Nucleus accumbens (tissue), 56 donors: ENCODE measurements at places on chromosomes 12 and 14.

DNA sequence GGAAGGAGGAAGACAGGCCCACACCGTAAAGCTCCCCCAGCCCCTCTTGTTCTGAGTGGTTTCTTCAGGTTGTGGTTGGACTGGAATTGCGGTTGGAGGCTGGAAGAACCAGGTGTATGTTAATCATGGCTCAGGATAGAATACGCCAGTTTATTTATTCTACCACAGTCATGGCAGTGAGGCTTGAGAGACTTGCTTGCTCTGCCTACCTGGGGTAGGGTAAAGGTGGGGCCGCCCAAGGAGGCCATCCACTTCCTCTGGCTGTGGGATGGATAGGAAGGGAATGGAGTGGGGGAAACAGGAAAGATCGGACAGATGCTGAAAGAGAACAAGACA is 8.1 kb downstream of the SHMT2 start:
- no peak for DNase-seq

DNA sequence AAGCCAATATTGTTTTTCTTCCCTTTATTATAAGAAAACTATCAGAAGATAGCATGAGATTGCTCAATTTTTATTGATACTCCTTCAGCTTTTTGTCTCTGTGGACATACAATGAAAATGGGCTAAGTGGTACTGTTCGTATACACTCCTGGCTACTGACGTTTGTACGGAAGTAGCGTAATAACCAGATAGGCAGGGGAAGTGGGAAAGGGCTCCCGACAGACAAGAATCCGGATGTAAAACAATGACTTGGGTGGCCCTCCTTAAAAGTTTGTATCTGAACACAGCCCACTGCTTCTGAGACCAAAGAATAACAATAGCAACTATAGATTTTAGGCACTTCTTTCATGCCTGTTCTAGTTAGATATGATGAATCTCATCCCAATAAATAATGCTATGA is 99.6 kb downstream of the RPS6KA5 start:
- no peak for DNase-seq

DNA sequence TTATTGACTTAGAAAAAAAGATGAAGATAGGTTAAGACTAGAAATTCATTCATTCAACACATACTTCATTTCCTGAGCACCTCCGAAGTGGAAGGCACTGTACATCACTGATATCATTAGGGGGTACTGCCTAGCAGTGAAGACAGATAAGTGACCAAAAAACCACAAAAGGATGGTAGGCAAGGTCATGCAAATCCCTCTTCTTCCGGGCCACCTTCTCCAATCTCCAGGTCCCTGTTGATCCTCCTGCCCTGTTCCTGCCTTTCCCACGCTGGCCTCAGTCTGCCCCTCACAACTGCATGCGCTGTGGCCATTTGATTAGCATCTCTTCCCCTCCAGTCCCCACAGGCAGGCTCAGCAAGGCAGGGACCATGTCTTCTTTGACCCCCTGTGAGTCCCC is 60.8 kb downstream of the SETD3 start:
- no peak for DNase-seq

- DNase-seq = no peak
Observed at GRCh38 chr12:40215982-40216381, 8.8 kb upstream of the LRRK2 start.

DNA sequence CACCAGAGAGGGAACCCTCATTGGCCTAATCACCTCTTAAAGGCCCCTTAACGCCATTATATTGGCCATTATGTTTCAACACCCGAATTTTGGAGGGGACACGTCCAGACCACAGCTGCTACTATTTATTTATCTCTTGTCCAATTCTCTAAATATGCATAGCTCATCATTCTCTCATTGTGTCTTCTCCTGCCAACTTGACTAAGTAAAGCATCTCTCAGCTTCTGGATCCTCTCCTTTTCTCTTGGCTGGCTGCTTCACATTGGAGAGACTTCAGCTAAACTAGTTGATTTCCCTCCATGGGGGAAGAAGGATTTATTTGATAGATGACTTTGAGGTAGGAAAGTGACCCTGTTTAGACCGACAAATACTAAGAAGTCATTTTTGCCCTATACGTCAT is 120.4 kb upstream of the KRR1 start:
- no peak for DNase-seq

GRCh38 chr14:101707068-101707842 is 54.3 kb upstream of the PPP2R5C start:
- peak; percentile 34 for DNase-seq

DNA sequence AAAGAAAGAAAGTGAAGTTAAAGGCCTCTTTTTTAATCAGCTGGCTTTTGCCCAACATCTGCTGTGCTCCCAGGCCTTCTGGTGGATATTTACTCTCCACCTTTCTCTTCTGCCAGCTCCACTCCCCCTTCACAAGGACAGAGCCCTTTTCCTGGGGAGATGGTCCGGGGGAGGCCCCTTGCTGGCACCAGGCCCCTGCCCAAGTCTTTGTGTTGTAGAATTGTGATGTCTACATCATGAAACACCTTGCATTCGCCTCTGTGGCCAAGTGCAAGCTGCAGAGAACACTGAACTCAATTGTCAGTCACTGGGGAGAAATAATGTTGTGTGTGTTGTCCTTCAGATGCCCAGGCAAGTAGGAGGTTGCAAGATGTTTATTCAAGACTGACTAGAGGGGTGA is 150.3 kb downstream of the DPF3 start:
- no peak for DNase-seq

GRCh38 chr14:68569970-68570409 is 222.9 kb downstream of the ZFP36L1 start:
- DNase-seq = no peak

DNA sequence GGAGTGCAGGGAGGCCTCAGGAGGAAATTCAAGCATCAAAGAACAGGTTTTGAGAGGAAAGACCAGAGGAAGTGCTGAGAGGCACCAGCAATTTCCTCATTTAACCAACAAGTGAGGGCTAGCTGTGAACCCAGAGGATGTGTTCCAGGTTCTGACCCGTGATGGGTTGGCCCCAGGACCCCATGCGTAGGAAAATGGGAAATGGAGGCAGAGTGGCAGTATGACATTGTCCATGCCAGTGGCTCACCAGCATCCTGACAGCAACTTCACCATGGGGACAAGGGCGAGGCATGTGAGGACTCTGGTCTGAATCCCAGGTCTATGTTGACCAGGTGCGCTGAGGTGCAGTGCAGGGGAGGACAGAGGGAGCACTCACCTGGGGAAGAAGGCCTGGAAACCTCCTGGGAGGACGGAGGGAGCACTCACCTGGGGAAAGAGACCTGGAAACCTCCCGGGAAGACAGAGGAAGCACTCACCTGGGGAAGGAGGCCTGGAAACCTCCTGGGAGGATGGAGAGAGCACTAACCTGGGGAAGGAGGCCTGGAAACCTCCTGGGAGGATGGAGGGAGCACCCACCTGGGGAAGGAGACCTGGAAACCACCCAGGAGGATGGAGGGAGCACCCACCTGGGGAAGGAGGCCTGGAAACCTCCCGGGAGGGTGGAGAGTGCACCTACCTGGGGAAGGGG is 6.7 kb upstream of the CACNA2D4 start:
- DNase-seq = no peak

GRCh38 chr12:117481470-117481869 is 120.0 kb upstream of the NOS1 start:
- DNase-seq = no peak

GRCh38 chr12:77124767-77125166 is 59.4 kb upstream of the E2F7 start:
- DNase-seq = no peak

GRCh38 chr12:93763746-93764147 is 86.6 kb downstream of the CRADD start:
- no peak for DNase-seq

DNA sequence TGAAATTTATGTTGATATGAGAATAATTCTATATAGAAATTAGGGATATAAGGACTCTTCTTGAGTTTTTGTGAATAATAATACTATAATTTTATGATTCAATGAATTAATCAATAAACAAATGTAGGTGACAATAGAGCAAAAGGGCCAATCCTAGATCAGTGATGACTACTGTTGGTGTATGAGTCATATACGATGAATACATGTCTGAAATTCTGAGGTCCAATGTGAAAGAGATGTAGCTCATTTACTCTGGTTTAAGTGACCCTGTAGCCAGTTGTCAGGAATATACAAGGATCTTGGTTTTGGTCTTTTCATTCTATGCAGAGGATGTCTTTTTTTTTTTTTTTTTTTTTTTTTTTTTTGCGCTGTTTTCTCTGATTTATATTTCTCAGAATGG is 72.1 kb upstream of the RTL1 start:
- no peak for DNase-seq

DNA sequence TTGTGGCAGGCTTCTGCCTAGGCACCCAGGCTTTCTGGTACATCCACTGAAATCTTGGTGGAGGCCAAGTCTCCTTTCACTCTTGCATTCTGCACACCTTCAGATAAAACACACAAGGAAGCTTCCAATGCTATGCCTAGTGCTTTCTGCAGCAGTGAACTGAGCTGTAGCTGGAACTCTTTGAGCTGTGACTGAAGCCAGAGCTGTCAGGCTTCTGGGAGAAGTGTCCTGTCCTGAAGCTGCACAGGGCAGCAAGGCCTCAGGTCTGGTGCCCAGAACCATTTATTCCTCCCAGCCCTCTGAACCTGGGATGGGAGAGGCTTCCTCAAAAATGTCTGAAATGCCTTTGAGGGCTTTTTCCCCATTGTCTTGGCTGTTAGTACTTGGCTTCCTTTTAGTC is 941.7 kb downstream of the LRFN5 start:
- DNase-seq = no peak

DNA sequence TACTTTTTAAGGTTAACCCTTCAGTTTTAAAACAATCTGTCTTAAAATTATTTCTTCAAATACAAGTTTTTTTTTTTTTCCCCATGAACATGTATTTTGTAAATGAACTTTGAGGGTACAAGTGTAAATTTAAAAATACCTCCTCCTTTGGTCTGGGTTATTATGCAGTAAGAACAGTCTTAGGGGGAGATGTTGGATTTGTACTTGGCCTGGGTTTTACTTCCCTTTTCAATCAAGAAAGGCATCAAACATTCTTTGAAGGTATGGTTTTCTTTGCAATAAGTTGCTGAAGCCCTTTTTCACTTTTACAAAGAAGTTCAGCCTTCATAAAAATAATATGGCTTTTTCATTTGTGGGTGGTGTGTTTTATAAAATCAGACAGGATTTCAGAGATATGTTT is 20.5 kb downstream of the WBP11 start:
- DNase-seq = no peak

- no peak for DNase-seq
Observed at GRCh38 chr14:46051796-46052195, 599.8 kb downstream of the RPL10L start.

GRCh38 chr14:99571303-99571986 is 32.6 kb downstream of the CCDC85C start:
- DNase-seq = no peak

GRCh38 chr14:69887740-69888657 is 8.8 kb downstream of the SMOC1 start:
- no peak for DNase-seq

DNA sequence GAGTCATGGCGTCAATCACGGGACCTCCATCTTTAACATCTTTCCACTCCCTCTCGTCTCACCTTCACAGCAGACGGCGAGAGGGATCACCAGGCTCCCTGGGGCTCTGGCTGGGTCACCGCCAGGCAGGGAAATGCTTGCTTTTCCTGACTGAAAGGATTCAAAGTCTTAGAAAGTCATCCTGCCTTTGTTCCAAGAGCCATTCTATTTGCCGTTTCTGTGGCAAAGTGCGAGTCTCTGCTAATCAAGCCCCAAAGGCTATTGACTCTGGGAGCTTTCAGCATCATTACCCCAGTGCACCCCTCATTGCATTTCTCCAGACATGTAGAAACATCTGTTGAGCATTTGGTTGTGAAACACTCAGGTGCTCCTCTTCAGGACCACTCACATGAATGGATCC is 69.6 kb downstream of the GSC start:
- DNase-seq = no peak

GRCh38 chr12:99769396-99769980 is 121.9 kb downstream of the GARIN6 start:
- no peak for DNase-seq

DNA sequence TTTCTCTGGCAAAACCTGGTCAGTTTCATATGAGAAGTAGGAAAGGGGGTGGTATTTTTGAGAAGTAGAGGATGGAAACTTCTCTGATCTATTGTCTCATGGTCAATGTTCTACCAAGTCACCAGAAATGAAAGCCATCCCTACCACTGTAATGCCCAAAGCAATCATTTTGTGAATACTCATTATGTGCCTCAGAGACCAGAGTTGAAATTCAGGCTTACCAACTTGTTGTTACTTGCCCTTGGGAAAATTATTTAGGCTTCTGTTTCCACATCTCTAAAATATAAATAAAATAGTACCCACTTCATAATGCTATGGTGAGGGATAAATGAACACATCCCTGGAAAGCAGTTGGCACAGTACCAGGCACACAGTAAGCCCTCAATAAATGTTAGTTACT is 723.7 kb upstream of the TBX3 start:
- DNase-seq = no peak

GRCh38 chr14:67228325-67228984 is 12.8 kb upstream of the PALS1 start:
- DNase-seq = no peak

DNA sequence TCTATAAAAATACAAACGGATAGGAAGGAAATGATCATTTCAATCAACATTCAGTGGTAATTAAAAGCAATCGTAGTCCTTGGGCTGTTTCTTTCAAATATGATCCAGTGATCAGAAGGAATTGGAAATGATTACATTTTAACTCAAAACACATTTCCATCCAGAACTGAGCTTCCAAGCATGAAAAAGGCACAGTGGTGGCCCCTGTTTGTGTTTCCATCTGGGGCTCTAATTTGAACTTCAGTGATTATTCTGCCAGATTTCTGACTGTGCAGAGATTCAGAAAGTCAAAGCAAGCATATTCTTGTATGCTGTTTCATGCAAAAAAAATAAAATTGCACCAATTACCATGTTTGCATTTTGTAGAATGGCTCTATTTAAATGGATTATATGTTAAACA is 157.0 kb upstream of the LMNTD1 start:
- DNase-seq = no peak

- no peak for DNase-seq
Observed at GRCh38 chr12:16163901-16164300, 113.6 kb downstream of the SLC15A5 start.

- no peak for DNase-seq
Observed at GRCh38 chr12:107377596-107378385, 284.4 kb upstream of the CRY1 start.

DNA sequence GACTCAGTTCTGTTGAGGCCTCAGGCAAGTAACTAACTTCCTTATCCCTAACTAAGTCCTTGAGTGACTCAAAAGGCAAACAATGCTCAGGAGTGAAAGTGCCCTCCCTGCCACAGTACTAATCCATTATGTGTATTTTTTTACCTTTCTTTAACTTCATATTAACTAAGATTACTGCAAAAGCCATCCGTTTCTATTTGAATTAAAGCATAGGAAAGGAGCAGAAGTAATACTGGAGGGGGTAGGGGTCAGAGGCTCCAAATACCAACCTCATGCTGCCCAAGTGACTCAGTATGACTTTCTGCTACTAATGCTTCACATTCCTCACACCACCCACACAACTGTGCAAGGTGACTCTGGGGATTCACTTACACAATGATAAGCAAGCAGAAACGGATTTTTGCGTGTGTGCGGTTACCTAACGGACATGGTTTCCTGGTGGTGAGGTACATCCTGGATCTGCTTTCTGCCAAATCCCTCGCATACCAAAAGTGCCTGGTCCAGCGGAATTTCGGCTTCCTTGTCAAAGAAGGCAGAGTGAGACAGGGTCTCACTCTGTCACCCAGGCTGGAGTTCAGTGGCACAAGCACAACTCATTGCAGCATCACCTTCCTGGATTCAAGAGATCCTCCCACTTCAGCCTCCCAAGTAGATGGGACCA is 25.1 kb downstream of the MOK start:
- no peak for DNase-seq
